ENCODE measurements at places on chromosomes 2 and 18.

DNA sequence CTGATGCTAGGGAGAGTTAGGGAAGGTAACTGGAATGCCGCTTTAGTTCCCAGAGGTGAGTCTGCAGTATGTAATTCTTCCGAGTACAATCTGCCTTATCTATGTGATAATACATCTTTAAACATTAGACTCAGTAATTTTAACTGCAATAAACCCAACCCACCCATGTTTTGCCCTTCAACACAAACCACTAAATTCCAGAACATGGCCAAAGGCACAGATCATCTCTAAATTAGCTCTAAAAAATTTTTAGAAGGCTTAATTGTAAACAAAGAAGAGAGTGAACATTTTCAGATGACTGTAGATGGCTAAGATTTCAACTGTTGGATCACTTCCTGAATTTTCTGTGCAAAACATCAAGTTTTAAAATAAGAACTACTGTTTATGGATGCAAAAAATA is 488.7 kb upstream of the ID2 start:
- DNase-seq, result no peak

DNA sequence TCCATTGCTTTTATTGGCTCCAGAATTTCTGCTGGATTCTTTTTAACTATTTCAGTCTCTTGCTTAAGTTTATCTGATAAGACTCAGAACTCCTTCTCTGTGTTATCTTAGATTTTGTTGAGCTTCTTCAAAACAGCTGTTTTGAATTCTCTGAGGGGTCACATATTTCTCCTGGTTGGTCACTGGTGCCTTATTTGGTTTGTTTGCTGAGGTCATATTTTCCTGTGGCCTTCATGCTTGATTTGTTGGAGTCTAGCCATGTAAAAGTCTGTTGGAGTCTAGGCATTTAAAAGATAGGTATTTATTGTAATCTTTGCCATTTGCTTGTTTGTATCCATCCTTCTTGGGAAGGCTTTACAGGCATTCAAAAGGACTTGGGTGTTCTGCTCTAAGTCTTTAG is 398.7 kb downstream of the DSEL start:
- no peak for DNase-seq

- DNase-seq, result no peak
Measured at GRCh38 chr2:128941751-128942150, 623.1 kb upstream of the HS6ST1 start.

DNA sequence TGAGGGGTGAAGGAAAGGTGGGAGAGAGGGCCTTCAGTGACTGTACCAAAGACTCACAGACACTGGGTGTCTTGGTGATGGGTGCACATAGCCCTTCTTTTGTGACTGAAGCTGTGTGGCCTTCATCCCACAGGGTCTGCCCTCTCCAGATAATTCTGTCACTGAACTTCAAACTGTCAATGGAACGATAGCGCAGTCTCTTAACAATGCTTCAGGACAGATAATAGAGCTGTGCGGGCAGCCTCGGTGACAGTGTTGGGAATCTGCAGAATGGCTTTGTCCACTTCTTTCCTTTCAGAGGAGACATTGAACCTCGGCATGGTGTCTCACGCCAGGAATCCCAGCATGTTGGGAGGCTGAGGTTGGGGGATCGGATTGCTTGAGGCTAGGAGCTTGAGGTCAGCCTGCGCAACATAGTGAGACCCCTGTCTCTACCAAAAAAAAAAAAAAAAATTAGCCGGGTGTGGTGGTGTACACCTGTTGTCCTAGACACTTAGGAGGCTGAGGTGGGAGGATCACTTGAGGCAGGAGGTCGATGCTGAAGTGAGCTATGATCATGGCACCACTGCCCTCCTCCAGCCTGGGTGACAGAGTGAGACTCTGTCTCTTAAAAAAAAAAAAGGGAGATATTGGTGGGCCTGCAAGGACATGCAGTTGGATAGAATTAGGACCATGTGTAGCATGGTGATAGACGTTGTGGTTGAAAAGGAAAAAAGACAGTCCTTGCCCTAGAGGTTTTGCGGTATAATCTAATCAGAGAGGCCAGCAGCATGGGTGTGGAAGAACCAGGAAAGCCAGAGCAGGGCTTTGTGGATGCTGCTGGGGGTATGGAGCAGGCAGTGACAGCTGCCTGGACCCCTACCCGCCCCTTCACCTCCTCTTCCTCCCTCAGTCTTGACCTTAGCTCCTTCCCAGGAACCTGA is 91.4 kb downstream of the LDLRAD4 start:
- no peak for DNase-seq

- no peak for DNase-seq
Measured at GRCh38 chr2:106537791-106538191, 50.6 kb downstream of the CD8B2 start.

DNA sequence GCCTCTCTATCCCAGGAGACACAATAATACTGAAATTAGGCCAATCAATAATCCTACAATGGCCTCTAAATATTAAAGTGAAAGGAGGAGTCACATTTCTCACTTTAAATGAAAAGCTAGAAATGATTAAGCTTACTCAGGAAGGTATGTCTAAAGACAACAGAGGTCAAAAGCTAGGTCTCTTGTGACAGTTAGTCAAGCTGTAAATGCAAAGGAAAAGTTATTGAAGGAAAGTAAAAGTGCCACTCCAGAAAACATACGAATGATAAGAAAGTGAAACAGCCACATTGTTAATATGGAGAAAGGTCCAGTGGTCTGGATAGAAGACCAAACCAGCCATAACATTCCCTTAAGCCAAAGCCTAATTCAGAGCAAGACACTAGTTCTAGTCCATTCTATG is 9.5 kb downstream of the SESTD1 start:
- no peak for DNase-seq

DNA sequence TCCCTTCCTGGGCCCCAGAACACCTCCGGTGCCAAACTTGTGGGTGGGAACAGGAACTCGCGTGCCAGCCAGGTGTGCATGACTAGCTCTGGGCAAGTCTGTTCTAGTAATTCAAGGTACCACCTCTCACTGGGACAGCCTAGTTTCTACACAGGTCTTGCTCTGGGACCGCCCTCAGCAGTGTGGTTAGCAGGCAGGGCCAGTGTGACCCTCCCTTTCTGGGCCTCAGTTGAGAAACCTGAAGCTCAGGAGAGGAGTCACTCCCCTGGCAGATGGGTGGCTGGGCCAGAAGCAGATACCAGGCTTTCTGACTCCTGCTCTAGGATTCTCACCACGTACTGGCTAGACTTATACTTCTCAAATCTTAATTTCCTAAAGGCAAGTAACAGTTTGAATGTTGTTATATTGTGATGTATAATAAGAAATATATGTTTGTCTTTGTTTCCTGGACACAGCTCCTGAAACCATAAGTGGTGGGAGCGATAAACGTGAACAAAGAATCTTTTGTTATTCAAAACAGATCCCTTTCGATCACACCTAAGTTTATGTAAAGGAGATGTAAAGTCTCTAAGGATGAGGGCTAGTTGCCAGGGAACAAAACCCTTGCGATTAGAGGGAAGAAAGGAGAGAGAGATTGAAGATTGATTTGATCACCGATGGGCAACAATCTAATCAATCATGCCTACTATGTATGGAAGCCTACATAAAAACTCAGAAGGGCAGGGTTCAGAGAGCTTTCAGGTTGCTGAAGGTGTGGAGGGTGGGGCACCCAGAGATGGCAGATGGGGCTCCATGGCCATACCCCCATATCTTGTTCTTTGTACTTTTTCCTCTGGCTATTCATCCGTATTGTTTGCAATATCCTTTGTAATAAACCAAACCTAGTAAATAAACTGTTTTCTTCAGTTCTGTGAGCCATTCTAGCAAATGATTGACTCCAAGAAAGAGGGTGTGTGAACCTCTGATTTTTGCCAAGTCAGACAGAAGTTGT is 952 bp upstream of the UGT1A6 start:
- no peak for DNase-seq

DNA sequence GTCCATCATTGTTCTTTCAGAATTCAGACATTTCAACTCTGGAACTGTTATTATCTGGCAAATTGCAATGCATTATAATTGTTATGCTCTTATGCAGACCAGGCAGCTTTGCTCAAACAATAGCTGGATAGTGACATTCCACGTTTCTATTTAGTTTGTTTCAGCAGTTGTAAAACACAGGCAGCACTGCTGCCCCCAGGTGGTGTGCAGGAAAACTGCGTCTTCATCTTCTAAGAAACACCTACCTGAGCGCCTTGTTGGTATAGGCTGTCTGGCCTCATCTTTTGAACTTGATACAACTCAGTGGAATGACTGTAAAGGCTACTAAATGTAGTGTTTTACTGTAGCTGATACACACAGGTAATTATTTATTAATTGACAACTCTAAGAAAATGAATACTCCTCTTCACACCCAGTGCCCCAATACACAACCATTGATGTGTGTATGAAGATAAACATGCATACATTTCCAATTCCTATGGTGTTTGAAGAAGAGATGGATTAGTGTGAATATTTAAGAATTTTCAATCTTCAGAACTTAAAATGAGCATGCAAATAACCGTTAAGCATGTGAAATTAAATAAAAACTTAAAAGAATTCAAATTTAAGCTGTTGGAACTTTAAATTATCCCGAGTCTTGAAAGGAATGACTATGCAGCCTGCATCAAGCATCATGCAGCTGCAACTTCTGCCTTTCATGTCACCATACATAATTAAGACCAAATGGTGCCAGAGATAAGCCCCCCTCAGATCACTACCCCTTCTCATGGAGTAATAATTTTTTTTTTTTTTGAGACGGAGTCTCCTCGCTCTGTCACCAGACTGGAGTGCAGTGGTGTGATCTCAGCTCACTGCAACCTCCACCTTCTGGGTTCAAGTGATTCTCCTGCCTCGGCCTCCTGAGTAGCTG is 85.6 kb downstream of the CD8B2 start:
- no peak for DNase-seq

DNA sequence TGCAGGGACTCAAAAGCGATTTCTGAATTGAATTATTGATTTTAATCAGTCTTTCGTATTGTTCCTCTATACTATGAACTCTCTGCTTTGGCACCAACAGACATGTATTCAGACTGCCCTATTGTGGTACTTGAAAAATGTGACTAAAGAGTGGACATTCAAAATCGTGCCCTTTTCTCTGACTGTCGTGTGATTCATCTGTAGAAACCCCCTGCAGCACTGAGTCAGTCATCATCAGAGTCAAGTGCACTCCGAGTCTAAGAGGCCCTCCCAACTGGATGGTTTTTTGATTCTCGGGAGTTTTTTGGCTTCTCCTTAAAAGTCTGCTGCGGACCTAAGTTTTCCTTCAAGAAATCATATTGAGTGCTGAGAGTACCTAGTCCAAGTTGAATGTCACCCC is 96.4 kb upstream of the FOSL2 start:
- no peak for DNase-seq

GRCh38 chr2:241315879-241316631 is at the start of gene SEPTIN2:
SEPTIN2 (plus strand) TSS chr2:241315925; CDS start chr2:241324233, 8,308 bp downstream.
- no peak for DNase-seq

- DNase-seq, result no peak
Measured at GRCh38 chr2:172996387-172996961, 79.2 kb upstream of the MAP3K20 start.

GRCh38 chr2:167987026-167987425 is 260.4 kb downstream of the STK39 start:
- no peak for DNase-seq

- DNase-seq, result no peak
Measured at GRCh38 chr2:53129851-53130250, 637.8 kb upstream of the CHAC2 start.

GRCh38 chr2:219954331-219954730 is 326.9 kb downstream of the SLC4A3 start:
- DNase-seq, result no peak

DNA sequence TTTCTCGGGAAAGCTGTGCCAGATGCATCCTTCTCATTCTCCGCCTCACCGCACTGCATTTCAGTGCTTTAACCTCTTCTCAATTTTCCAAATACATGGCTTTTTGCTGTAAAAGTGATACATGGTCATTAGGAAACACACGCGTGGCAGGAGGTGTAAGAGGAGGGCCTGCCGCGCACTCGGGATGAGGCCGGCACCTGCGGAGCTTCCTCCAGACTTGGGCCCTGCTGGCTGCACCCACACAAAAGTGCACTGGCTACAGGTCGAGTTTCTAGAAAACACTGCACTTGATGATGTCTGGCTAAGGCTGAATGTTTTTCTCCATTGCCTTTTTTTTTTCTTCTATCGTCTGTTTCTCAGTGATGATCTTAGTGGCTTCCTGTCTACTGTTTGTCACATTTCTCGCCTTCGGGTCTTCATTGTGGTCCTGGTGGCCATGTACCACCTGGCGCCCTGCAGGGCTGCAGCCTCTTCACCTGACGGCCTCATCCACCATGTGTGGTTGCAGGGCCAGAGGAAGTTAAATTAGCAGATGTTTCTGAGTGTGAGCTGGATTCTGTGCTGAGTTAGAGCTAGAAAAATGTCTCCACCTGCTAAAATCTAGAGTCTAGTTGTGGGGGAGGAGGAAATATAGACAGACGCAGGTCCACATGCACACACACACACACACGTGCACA is 7.6 kb downstream of the KCNG2 start:
- no peak for DNase-seq

- no peak for DNase-seq
Measured at GRCh38 chr2:223199531-223200515, 147.8 kb downstream of the KCNE4 start.

- DNase-seq, result no peak
Measured at GRCh38 chr2:221088506-221088905, 483.6 kb downstream of the EPHA4 start.

DNA sequence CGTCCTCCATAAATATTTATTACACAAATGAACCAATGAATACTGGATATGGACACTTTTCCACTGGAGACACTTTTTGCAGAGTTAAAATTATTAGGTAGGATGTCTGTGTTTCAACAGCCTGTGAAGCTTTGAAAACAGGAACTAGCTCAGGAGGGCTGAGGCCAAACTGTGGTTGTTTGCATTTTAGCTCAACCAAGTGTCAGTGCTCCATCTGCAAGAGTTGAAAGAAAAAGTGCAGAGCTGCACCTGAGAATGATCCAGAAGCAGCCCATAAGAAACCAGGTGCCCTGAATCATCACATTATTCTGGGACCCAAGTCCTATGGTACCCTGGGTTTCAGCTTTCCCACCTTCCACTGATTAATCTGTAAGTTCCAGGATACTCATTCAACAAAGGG is 180.4 kb downstream of the TRIB2 start:
- no peak for DNase-seq

DNA sequence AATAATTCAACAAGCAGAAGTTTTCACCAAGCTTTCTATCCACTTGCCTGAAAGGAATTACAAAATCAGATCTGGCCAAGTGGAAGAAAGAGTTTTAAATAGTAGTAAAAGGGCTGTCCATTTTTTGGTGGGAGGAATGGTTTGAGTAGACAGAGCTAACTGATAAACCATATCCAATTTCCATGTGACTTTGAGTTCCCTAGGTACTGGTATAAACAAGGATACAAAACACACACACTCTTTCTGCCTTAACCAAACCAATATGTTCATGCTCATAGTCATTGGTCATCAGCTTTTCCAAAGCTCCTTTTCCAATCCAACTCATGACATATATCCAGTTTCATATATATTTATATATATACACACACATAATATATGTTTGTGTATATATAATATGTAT is 49.5 kb upstream of the REL start:
- no peak for DNase-seq

DNA sequence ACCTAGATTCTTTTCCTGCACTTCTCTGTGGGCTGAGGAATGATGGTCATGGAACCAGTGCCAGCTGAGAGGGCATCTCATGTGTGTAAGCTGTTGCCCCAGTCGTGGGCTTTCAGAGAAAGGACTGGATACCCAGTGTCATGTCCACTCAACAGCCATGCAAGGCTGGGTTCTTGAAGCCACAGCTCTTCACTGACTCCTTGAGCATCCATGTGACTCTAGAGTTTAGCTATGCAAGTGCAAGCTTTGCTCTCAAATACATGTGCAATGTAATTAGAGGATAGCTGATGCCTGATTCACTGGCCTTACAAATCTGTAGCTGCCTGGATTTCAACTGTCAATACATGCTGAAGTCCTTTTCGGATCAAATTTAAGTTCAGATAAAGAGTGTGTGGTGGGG is 46.8 kb upstream of the EML6 start:
- no peak for DNase-seq
